Bronchial epithelial cell (primary cell): ENCODE measurements at places on chromosomes 11 and 22. TPM values are rescaled to one million over a fixed set of nuclear protein-coding genes. Genes with fewer than 3 reads are reported as not detected.

- no peak for DNase-seq
Observed at GRCh38 chr11:65355013-65355775, 643 bp downstream of the TIGD3 start.

DNA sequence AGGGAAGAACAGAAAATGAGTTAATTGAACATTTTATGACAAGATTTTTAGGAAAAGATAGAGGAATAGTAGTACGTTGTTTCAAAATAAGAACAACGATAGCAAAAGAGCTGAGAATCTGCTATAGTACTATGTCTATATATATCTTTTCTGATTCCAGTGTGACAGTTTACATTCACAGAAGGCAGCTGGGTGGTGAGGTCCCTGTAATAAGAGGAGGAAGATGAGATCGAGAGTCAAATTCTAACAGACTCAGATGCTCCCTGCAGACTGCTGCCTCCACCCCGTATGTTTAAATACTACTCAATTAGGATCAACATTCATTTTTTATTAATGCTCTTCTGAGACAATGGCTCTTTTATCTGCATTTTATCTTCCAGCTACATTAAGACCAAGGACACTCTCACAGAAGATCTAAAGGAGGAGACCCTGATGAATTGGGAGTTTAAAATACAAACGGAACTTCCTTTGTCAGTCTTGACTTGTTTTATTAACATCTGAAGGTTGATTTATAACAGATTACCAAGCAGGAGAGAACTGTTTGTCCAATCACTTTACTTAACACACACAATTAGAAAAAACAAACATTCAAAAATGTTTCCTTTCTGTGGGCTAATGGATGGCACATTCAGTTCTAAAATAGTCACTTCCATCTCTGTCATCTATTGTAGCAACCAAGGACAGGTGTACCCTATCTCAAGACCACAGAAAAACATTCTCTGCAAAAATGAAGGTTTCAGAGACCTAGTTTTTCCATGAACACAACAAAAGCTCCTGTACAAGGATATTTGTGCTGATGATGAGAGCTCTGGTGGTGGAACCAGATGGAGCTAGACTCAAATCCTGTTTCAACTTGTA, 240.2 kb downstream of the CADM1 start:
- DNase-seq, result no peak

Gene METTL15
- 11.3 and 17.0 TPM in 2 replicates for total RNA-seq

DNA sequence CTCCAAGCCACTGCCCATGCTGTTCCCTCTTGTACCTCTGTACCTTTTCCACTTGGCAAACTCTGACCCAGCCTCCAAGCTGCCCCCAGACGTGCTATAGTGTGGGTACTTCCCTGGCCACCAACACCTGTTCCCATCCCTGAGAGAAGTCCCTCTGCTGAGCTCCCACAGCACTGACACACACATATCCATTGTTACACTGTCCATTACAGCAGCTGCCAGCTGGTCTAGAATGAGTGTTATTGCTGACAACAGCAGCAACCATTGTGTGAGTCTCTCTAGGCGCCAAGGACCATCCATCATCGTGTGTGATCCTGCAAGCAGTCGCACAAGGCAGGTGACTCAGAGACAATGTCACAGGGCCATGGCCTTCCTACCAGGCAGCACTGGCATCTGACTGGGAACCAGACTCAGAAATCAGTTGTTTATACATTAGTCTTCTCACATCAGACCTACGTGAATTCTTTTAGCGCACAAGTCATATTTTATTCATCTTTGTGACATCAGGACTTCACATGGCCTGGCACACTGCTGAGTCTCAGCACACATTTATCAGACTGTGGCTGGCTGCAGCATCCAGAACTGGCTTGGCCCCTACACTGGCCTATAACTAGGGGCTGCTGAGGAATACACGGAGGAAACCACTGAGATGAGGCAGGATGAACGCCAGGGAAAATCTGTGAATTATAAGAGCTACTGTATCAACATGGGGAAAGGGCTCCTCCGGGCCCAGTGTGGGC, 56.4 kb downstream of the SGSM3 start:
- DNase-seq, result no peak

Gene CRYBB3
- not detected in 2 replicates for total RNA-seq
